Inflammatory macrophage treated with lipopolysaccharide for 1 hour (primary cell): ENCODE measurements at places on chromosomes 5 and 9.

- DNase-seq = no peak
Measured at GRCh38 chr5:155696362-155696761, 630.6 kb upstream of the SGCD start.

- DNase-seq = no peak
Measured at GRCh38 chr5:150189728-150190502, at the start of gene SLC6A7. SLC6A7 (plus strand) TSS chr5:150190062; CDS start chr5:150190328, 266 bp downstream.

- no peak for DNase-seq
Measured at GRCh38 chr5:102809033-102809432, 53.9 kb downstream of the PAM start.

DNA sequence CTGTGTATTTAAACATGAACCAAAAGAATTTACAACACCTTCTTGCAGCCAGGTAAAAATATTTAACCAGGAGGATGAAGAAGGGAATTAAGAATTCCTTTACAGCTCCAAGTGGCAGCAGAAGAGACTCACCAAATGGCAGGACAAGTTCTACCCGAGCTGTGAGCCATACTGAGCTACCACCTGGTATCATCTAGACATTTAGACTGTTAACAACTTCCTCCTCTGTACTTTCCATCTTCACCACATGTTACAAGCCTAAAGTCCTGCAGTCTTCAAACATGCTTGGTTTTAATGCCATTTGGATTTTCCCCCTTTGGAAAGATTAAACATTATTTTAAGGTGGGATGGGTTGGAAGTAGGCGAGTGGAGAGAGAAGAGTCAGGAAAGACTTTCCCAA is 190.2 kb downstream of the TRPM6 start:
- no peak for DNase-seq

GRCh38 chr9:34647084-34647403 is 569 bp downstream of the GALT start:
- no peak for DNase-seq

GRCh38 chr5:36407396-36407795 is 105.7 kb upstream of the RANBP3L start:
- DNase-seq = no peak

GRCh38 chr9:107667231-107668070 is 177.9 kb upstream of the KLF4 start:
- peak; percentile 29 for DNase-seq

- no peak for DNase-seq
Measured at GRCh38 chr5:81230416-81230815, 2.7 kb upstream of the CKMT2 start.

- DNase-seq = no peak
Measured at GRCh38 chr5:135040333-135041144, 6.5 kb upstream of the PITX1 start.

- DNase-seq = no peak
Measured at GRCh38 chr9:93122721-93123221, 11.3 kb downstream of the NINJ1 start.

GRCh38 chr5:173862047-173862477 is 26.1 kb upstream of the CPEB4 start:
- no peak for DNase-seq

DNA sequence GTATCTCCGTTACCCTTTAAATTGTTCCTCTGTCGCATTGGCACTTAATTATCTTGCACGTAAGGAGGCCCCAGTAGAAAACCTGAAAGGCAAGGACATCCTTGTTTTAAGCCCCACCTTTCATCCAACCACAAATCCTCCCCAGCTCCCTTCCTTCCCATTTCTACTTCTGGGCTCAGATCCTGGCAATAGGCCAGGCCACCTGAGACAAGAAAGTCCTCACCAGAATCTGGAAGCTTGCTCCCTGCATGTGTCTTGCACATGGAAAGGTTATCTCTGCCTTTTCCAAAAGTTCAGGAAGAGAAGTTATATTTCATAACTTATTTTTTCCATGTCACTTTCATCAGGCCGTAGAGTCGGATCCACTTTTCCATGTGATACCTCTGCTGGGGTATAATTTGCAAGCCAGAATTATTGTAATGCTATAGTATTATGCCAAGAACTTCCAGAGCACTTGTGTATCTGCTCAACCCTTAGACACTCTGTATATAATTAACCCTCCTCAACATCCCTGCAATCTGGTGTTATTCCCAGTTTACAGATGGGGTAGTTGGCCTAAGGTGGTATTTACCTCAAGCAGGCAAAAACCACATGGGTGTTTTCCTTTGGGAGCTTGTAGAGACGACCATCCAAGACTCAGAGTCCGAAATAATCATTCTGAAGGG is 2.6 kb upstream of the SHB start:
- no peak for DNase-seq

DNA sequence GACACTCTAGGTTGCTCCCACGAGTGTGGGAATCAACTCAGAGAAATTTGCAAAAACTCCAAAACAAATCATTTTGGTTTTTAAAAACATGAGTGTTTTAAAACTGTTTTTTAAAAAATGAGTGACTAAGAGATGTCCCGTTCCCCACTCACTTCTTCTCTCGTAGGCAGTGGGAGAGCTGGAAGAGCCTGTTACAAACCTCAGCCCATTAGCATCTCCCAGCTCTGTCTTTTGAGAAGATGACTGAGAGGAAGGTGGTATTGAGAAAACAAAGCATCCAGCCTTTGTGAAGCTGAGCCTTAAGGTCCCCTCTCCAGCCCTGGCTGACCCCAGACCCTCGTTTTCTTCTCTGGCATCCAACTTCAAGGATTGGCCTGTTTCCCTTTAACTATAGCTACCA is 4.7 kb upstream of the ANKRD33B start:
- no peak for DNase-seq

DNA sequence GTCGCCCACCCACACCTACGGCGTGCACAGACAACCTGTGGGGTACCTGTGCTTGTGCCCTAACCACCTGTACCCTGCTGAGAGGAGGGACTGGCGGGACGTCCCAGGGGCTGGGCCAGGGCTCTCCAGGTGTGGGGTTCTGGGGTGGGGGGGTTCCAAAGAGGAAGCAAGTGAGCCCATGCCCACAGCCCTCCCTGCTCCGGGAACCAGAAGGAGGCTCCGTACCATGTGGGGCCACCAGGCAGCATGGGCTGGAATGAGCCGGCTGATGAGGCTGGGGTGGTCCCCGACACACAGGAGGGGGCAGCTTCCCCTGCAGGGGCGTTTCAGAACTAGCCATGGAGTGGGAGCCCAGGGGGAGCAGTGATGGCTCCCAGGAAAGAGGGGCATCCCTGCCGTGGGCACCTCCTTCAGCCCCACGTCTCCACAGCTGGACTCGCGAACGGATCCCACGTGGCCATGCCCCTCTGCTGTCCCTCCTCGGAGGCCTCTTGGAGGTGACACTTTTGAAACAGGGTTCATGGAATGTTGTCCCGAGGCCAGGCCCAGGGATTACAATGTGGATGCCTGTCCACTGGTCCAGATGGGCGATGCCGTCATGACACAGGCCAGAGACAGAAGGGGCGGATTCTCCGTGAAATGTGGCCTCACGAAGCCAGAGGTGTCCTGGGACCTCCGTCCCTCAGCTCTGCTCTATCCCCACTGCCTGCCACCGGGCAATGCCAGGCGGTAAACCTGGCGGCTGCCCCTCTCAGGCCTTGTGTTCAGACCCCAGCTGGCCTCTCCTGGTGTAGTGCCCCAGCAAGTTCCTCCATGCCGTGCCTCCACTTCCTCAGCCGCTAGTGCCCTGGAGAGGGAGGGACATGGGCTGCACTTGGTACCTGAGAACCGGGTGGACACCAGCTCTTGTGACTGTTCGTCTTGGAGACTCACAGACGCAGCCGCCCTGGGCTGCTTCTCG is 33.6 kb upstream of the IRX4 start:
- no peak for DNase-seq

DNA sequence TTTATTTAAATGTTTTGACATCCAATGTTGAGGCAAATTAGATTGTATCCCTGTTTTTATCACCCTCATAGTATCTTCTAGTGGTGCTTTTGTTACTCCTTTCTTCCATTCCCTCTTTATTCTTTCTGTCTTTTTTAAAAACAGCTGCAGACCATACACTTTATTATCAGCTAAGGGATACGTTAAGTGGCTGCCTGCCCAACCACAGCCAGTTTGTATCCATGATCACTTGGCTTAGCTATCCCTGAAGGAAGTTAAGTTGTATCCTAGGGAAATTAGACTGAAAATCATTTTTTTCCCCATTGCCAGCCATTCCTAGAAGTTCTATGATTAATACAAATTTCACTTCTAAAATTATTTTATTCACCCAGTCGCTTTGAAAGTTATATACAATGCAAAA is 1032.7 kb downstream of the NR2F1-AS1 start:
- no peak for DNase-seq

DNA sequence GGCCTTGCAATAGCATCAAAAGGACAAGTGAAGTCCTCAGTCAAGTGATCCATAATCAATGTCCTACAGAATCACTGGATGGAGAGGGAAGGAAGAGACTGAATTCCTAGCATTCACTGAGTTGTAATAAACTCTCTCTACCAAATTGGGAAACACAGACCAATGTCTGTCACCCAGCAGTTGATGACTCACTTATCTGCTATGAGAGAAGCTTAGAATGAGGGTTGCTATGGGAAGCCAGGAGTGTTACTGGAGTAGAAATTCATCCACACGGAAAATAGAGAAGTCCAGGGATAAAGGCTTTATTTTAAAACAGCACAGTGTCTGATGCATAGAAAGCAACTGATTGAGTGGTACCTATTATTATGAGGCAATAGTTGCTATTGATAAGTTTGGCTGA is 407.4 kb downstream of the BRINP1 start:
- no peak for DNase-seq

- DNase-seq = no peak
Measured at GRCh38 chr9:86097510-86098224, 1.7 kb downstream of the GOLM1 start.

- no peak for DNase-seq
Measured at GRCh38 chr5:154479160-154479943, 1.3 kb upstream of the HAND1 start.

- no peak for DNase-seq
Measured at GRCh38 chr9:130287736-130288135, 22.2 kb downstream of the HMCN2 start.

DNA sequence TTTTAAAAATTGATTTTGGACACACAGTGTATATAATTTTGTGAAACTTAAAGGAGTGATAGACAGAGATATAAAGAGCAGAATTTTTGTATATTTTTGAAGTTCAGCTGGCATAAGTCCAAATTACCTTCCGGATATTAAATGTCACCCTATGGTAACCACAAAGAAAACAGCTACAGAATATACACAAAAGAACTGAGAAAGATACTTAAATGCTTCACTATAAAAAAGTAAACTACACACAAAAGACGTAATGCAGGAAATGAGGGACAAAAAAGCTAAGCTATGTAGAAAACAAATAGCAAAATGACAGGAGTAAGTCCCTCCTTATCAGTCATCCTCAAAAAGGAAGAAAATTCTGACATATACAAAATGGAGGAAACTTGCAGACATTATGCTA is 29.4 kb downstream of the HACD4 start:
- DNase-seq = no peak

DNA sequence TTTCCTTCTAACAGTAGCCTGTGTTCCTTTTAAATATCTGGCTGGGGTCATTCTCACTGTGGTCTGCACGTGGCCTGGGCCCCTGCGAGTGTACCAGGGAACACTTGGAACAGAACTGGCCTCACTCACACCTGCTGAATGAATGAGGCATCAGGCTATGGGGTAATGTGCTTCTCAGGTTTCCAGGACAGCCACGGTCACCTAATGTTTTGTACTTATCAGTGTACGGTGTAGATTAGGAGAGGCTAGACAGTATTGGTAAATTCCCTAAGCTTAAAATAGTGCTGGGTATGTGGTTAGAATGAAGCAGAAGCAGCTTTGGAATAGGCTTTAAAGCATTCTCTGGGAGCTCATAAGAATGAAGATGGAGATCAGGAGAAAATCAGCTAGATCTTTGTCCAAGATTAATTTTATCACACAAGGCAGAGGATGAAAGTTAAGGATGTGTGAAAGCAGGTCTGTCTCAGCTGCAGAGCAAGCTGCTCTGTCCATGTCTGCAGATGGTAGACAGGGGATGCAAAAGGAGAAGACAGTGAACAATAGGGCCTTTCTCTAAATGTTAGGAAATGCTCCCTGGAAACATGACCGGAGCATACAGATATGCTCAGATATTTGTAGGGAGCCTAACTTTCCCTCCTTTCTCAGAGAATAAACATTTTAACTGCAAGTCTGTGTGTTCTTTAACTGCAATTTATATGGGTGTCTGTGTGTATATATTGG is 267.5 kb downstream of the NR3C1 start:
- no peak for DNase-seq

DNA sequence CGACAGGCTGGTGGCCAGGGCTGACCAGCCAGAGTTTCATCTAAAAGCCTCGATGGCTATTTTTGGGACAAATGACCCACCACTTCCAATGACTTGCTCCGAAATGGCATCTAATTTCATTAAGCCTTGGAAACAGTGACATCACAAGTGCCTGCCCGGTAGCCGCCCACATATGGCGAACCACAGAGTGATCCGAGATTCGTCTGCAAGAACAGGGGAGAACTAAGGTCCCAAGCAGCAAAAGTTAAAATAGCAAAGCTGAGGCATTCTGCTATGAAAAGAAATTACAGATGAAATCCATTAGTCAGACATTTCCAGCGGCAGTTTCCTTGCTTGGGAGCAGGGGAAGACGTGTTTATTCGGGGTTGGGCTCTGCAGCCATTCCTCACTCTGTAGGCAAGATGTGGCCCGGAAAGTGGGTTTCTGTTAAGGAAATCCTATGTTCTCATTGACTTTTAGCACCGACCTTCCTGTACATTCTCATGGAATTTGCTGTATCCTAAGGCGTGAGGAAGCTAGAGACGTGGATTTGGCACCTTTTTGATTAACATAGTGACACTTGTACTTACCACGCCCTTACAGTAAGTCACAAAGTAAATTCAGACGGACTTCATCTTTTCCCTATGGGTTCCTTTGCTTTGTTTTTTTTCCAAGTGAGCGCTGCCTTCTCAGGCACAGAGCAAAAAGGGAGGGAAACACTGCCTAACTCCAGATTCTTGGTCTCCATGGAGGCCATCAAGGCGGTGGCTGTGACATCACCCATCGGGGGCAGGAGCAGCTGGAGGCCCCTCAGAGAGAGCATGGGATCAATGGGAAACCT is 45.1 kb downstream of the ERGIC1 start:
- DNase-seq = peak; percentile 78
